ENCODE measurements at places on chromosomes 7 and 10.
A peak's percentile ranks its signal among the peaks of the same experiment; 100 is the strongest.

- peak; percentile 69 for DNase-seq
These were observed 116.0 kb downstream of the NPTX2 start for GRCh38 chr7:98733036-98733435.

DNA sequence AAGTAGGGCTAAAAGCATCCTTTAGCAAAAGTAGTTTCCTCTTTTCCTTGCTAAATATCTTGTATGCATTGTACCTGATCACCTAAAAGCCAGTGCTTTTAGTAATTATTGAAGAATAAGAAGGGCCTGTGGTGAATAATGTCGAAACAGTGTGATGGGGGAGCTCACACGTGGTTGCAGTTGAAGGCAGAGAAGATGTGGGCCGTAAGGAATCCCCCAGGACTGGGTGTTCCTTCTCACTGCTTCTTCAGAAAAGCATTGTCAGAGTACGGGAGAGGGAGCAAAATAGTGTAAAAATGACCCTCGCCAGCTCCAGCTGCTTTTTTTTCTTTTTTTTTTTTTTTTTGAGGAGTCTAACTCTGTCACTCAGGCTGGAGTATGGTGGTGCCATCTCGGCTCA, 201.1 kb downstream of the NSUN6 start:
- no peak for DNase-seq

GRCh38 chr7:154794147-154794780, 208.7 kb downstream of the PAXIP1 start:
- no peak for DNase-seq

DNA sequence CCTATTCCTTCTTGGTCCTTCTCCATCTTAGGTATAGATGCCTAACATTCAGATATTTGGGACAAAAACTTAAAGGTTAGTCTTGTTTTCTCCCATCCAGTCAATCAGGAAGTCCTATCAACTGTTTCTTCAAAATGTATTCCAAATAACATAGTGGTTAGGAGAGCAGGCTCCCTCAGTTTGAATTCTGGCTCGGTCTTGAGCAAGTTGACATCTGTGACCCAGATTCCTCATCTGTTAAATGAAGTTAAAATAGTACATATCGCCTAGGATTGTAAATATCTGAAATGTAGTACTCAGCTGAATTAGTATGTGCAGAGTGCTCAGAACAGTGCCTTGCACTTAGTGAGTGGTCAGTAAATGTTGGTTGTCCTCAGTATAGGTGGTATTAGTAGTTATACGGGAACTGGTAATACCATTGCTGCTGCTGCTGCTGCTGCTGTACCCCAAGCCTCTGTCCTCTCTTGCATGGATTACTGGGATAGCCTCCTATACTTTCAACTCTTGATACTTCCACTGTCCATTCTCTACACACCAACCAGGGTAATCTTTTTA, 58.6 kb downstream of the RALA start:
- DNase-seq, result no peak

DNA sequence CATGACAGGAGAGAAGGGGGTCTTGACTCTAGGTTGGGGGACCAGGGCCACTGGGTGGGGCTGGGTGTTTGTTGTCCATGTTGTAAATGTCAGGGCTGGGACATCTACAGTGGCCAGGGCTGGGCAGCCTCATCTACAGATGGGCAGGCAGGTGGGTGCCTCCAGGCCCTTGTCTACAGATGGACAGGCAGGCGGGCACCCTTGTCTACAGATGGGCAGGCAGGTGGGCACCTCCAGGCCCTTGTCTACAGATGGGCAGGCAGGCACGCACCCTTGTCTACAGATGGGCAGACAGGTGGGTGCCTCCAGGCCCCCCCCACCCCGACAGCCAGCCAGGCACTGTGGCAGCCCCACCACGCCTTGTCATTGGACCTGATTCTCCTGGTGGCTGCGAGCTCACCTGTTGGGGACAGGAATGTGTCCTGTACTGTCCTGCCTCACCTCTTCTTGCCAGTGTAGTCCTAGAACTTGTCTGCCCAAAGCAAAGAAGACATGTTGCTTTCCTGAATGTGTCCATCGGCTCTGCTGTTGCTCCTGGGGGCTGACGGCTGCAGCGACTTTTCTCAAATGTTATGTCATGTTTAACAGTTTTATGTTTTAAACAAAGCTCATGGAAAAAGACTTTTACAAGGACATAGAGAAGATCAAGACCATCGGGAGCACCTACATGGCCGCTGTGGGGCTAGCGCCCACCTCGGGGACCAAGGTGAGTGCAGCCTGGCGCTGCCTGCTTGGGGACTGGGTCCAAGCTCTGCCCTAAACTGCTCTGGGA, 129.9 kb downstream of the ADCY1 start:
- DNase-seq, result no peak

DNA sequence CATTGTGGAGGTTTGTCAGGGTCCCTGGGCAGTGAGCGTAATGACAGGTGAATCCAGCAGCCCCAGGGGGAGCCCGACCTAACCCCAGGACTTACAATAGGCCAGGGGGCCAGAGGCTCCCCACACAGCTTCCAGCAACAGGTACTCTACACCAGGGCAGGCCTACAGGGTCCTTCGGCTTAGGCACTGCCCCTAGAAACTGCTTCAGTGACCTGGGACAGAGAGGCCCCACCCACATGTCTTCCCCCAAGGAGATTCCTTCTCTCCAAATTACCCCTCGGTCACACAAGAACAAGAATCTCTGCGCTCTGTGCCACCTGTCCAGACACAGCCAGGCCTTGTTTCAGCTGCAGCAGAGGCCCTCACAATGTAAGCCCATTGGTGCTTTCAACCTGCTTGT, 24.4 kb downstream of the SKIDA1 start:
- no peak for DNase-seq

DNA sequence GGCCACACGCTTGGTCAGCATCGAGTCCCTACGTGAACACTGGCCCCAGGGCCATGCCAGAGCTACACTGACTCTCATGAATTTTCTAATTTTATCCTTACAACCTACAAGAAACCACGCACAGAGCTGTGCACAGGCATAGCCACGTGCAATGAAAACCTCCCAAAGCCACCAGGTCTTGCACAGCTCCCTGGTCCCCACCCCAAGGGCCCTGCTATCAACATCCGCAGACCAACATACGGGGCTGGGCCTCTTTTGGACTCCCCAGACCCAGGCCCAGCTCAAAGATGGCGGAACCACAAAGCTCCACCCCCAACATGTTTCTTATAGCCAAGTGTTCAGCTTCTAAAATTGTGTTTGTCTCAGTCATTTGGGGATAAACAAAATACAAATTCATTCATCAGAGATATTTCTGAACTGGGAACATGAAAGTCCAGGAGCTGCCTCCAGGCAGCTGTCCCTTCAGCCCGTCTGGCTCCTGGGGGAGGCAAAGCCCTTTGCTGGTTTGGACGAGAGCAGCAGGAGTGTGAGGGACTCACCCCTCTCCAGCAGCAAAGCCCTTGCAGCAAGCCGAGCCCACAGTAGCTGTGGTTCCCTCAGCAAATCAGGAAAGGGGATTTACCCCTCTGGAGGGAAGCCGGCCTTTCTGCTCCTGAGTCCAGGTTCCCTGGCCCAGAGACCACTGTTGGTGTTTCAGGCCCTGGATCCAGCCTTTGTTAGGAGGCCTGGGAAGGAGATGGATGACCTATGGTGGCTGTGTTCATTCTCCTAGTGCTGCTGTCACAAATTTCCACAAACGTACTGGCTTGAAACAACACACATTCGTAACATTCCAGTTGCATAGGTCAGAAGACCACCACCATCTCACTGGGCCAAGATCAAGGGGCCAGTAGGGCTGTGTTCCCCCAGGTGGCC, 75.1 kb downstream of the OAT start:
- DNase-seq, result no peak

DNA sequence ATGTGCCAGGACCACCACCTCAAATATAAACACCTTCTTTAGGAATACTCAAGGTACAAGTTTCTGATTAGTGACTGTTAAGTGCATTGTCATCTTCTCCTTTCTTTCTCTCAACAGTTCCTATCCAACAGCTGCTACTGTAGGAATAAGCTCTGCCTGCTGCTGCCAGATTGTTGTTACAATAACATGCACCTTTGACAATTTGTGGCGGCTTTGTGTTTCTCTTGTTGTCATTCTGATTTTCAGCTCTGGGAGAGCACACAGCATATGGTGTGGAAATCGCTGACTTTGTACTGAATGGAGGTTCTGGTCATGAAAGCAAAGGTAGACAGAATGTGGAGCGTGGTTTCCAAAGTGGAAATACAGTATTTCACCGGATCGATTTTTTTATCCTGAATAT, 182.8 kb downstream of the SEC23IP start:
- DNase-seq, result no peak

DNA sequence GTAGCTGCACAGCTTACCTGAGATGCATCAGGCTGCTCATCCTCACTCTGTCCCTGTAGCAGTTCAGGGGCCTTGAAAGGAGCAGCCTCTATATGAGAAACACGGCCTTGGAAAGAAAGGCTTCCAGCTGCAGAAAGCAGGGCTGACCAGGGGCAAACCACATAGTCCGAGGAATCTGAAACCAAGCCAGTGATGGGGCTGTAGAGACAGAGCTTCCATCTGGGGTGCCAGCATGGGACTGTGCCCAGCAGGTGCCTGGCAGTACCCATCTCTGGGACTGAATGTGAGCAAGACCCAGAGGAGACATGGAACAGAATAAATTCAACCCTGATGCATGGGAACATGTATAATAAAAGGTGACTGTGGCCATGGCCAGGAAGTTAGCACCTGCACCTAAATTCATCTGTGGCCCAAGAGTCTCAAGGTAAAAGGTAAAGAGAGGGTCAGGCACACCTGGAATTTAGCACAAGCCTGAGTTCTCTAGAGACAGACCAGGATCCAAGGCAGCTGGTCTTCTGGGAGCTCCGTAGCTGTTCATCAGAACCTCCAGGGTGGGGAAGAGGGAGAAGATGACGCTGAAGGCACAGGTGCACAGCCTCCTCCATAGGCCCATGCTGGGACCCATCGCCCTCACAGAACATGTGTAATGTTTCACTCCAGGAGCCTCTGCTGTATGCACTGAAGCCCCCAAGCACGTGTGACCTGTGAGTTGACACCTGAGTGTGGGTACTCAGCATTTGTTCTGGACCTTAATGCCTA, 25.3 kb downstream of the FRMPD2 start:
- DNase-seq, result no peak

DNA sequence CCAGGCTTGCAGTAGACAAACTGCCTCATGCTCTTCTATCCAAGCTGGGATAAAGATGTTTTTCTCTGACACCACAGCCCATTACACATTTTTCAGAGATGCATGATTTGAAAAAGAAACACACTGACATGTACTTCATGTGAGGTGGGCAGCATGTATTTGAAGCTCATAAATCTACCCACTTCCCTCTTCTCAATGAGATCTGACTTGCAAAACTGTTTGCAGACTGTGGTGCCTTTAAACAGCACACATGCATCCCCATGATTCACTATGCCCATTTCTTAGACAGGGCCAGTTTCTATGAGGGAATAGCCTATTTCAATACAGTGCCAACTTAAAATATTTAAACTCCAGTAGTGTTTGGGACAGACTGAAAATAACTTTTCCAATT, 109.8 kb downstream of the GLI3 start:
- no peak for DNase-seq

- peak; percentile 99 for DNase-seq
These were observed 188.6 kb downstream of the ETV1 start for GRCh38 chr7:13800694-13801448.

DNA sequence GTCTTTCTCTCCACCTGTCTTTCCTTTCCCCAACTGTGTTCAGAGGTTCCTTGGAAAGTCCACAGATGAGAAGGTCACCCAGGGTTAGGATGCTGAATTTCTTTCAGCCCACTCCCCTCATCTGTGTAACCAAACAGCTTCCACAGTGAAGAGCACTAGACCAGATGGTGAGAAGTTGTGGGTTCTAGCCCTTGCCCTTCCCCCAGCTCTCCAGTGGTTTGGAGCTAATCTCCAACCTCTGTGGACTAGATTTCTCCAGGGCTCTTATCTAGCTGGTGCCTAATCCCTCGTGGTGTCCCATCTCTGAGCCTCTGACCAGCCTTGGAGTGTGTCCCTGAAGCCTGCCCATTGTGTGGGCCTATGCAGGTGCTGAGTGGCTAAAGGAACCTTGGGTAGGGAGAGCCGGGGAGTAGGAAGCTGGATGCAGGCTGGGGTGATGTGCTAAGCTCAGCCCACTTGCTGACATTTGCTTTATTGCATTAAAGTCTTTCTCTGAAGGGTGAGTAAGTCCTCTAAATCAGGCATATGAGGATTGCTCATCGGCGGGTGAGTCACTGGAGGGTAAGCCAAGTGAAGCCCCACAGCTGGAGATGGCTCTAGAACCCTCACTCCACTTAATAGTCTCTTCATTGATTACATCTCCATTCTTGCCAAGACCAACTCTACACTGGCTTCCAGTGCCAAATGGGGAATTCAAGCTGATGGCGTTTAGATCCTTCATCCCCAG, 14.9 kb downstream of the DUSP5 start:
- DNase-seq, result peak; percentile 93

Data from LHCN-M2 (cell line).